Neural crest cell (in vitro differentiated cells): ENCODE measurements at places on chromosomes 6 and 20.

- no peak for DNase-seq
These were observed 16.3 kb downstream of the RBM24 start for GRCh38 chr6:17297271-17298080.

- no peak for DNase-seq
These were observed 33.1 kb upstream of the SEC63 start for GRCh38 chr6:107991061-107991460.

GRCh38 chr6:119328892-119329793, 20.4 kb downstream of the MAN1A1 start:
- no peak for DNase-seq

- DNase-seq: no peak
These were observed 16.3 kb downstream of the LRRC1 start for GRCh38 chr6:53811082-53811481.

DNA sequence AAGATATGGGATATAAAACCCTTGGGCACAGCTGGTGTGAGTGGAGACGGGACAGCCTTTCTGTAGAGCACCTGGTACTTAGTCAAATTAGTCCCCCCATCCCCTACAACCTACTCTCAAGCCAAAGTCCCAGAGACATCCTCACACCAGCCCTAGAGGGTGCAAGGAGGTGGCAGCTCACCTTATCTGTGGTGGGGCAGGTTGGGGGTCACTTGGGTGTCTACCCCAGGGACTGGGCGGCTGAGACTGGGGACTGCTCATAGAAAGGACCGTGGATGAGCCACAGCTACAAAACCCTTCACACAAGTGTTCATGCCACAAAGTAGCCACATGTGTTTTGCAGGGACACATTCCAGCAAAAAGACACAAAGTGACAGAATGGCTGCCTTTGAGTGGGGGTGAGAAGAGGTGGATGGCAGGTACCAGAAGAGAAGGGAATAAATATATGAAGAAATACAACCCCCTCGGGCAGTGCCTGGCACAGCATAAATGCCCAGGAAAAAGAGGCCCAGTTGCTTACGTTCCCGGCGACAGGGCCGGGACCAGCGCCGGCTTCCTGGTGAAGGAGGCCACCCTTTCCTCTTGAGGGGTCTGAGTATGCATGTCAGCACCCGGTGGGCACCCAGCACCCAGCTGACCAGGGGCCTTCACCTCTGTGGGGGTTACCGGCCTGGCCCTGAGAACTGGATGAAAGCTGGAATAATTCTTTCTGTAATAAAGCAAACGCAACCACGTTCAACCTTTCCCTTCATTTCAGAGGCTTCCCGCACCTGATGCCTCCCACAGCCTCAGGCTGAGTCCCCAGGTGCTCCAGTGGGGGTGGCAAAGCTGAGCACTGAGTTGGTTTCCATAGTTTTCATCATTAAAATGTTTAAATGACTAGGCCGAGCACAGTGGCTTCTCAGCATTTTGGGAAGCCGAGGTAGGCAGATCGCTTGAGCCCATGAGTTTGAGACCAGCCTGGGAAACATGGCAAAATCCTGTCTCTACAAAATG, 14.4 kb upstream of the CEBPB start:
- no peak for DNase-seq

GRCh38 chr20:6121504-6121903, 1.3 kb downstream of the FERMT1 start:
- DNase-seq: no peak

GRCh38 chr20:63915471-63915870, 20.5 kb downstream of the DNAJC5 start:
- DNase-seq: no peak

DNA sequence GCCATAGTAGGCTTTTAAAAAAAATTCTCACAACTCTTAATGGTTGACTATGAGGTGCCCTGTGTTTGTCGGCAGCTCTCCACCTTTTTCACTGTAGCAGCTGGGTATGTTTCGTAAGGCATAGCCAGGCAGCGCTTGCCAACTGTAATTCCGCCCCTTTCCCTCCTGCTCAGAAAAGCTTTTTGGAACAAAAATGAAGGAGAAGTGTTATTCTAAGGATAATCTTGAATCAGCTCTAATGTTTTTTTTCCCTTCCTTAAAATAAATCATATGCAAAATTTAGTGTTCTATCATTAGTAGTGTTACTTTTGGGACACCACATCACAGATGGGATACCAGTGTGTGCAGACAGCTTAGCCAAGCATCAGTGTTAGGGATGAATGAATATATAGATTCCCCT, 21.2 kb downstream of the RIOK1 start:
- DNase-seq: no peak

DNA sequence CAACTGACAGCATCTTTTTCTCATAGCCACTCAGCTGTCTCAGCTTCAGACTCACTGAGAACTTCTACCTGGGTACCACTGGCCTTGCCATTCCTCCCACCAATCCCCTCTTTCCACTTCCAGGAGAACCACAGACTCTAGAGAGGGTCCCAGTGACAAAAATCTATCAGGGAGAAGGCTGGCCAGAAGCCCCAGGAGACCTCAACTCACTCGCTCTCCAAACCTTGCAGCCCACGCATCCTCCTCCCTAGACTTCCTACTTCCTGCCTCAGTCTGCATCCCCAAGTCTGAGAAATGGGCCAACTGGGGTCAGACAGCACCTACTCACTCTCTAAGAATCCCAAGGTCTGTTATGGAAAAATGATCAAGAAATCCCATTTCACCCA, 1.2 kb downstream of the TMEM239 start:
- DNase-seq: no peak

DNA sequence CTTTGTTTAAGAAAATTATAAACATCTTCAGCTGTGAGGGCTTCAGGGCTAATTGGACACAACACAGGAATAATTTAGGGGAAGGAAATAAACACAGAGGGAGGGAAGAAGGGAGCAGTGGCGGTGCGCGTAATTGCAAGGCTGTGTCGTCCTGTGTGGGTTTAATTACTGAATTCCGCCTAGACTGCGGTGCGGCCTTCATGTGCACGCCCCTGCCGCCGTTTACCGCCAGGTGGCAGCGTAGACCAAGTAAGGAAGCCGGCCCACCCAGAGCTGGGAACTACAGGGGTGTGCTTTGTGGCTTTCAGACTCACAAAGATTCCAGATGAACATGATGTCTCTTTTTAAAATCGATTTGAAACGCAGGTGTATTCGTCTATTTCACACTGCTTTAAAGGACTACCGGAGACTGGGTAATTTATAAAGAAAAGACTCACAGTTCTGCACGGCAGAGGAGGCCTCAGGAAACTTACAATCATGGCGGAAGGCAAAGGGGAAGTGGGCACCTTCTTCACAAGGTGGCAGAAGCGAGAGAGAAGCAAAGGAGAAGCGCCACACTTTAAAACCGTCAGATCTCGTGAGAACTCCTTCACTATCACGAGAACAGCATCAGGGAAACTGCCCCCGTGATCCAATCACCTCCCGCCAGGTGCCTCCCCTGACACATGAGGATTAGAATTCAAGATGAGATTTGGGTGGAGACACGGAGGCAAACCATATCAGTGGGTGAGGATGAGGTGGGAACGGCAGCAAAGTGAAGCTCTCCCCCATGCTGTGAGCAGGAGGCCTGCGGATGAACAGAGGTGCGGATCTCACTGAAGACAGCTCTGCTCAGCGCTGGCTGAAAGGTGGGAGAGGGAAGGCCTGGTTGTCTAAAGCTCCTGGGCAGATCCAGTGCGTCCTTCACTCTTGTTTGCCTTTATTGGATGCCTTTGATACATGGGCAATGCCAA, 222.0 kb upstream of the PDE10A start:
- peak; percentile 94 for DNase-seq

DNA sequence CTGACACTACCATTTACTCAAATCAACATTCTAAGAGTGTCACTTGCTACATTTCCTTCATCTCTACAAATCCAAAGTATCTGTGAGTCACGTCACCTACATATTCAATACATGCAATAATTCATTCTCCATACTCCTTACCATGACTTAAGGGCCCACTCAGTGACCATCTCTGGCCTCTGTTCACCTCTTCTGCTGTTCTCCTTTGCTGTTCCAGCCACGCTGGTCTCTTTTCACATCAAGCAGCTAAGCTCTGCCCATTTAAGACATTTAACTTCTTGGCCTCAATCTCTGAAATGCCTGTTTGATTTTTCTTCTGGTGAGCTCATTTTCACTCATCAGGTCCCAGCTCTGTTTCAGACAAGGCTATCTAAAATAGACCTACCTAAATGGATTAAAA, 46.5 kb downstream of the HFE start:
- no peak for DNase-seq

DNA sequence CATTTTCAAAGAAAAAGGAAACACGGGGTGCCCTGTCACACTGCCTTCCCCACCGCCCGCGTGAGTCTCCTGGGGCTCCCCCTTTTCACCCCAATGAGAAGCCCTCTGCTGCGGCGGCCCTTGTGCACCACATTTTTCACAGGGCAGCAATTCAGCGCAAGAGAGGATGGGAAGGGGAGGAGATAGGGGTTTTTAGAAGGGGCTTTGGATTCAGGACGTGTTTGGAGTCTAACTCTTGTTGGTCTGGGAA, 726 bp upstream of the ARFGEF3 start:
- no peak for DNase-seq

DNA sequence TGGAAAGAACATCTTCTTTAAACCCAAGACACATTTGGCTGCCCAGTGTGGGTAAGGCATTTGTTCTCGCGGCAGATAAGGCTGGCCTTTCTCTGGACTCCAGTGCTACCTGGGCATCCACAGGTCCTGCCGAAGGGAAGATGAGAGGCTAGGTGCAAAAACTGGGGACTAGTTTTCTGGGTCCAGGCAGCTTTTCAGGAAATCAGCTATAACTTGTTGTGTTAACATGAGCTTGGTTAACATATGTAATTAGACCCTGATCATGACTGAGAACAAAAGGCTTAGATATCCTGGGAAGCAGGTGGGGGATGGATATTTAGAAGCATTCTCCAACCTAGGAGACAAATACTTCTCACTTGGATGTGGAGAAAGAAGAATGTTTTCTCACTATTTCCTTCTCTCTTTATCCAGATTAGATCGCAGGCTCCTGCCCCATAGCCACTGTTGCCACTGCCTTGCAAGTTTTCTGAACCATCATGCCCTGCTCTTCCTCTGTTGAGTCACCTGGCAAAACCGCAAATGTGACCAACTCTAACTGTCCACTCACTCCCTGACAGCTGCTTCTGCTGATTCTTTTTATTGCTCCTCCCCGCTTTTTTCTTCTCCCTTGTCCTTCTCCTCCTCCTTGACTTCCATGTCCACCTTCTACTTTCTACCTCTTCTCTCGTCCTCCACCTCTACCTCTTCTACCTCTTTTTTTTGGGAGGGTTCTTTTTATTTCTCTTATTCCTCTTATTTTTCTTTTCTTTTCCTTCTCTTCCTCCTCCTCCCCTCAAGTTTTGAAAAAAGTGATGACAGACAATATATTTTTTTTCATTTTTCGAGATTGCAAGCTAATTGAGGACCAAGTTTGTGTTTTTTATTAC, 258.1 kb downstream of the UTRN start:
- DNase-seq: no peak

DNA sequence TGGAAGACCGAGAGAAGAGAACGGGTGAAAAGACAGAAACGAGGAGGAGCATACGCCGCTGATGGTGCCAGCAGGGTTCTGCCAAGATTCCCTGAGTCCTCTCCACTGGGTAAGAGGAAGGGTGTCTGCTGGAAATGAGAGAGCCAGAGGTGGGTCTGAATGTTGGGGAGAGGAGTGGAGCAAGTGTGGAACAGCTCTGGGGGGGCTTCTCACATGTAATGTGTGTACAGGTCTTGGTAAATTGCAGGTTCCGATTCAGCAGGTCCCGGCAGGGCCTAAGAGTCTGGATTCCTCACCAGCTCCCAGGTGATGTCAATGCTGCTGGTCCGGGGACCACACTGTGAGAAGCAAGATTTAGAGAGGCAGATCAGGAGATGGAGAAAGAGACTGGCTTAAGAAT, 1.5 kb upstream of the EBF4 start:
- no peak for DNase-seq

DNA sequence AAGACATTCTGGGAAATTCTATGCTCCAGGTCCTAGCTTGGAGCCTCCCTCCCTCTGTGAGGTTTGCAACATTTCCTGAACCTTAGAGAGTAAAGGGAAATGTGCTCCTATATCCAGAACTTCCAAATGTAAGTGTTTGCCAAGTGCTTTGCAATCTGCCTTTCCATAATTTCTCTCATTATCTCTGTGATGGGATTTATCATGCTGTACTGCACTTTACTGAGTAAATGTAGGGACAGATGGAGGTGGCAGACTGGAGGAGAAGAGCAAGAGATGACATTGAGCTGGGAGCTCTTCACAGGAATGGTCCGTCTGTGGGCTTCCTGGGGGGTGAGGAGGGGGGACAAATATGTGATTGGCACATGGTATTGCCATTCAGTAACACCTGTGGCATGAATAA, 184.3 kb downstream of the SOX4 start:
- DNase-seq: no peak

DNA sequence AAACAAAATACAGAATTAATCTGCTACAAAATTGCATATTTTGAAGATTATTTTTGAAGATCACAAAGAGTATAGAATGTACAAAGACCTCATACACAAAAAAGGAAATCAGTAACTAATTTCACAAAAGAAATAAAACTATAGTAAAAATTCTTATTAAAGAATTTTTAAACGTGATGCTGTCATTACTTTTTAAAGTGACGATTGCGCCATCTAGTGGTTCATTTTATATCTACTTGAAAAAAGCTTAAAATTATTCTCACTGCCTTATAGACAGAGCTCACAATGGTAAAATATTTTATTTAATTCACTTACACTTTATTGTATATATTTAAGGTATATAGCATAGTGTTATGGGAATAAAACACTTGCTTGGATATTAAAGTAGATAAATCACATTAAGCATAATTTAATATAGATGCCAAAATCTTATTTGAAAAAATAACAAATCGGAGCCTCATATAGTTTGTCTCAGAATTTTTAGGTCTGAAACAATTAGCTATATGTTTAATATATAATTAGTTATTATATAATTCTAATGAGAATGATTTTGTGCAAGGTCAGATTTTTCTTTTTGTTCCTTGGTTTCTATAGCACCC, 128.8 kb downstream of the PHF3 start:
- DNase-seq: no peak

DNA sequence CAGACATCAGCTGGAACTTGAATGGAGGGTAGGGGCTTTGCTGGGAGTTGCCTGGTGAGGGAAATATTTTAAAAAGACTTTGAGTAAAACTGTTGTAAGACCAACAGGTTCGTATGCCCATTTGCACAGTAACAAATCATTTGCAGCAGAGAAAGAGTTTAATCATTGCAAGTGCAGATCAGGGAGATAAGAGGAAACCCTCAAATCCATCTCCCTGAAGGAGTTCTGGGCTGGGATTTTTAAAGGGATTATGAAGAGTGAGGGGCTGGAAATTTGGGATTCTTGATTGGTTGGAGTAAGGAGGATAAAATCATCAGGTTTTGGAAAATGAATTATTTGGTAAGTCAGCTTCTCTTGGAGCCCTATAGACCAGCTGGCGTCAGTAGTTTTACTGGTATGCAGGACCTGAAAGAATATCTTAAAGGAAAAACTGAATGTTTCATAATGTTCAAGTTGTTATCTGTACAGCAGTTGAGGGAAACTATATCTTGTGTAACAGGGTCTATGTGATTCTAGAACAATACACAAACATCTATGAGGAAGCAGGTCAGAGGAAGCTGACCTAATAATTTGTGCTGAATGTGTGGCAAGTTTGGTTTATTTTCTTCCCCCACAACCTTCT, 295.5 kb downstream of the PLCB1 start:
- DNase-seq: no peak
